ENCODE measurements at places on chromosomes 12 and 14.

GRCh38 chr14:44369401-44370123, 137.5 kb downstream of the FSCB start:
- no peak for DNase-seq

DNA sequence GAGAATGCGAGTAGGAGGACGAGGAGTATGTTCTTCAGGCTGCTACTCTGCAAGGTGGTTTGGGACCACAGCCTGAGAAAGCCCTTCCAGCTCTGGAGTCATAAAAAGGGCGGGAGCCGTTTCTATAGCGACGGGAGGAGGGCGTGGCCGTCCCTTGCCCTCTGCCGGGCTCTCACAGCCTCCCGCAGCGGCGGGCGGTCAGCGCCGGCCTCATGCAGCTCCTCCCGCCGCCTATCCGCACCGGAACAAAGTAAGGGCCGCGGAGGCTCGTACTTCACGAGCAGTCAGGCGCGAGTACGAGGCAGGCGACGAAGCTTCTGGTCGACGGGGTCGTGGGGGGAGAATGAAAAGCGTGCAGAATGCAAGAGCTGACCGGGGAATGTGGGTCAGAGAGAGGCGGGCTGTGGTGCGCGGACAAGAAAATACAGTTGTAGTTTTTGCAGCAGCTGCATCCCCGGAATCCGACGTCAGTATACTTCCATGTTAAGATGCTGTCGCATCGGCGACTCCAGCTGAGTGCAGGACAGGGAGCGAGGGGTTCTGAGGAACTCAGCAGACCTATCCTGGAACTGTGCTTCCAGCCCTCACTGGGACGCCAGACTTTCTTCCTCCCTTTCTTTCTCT, at the start of gene DYRK4:
TSS of gene DYRK4 (plus strand) at position 175 of the 624 bp plus-strand sequence. CDS start at position 213, 38 bp downstream.
- DNase-seq: peak; percentile 87

GRCh38 chr12:70157099-70157498, 86.1 kb upstream of the CNOT2 start:
- no peak for DNase-seq

- peak; percentile 30 for DNase-seq
These were observed 28.4 kb upstream of the MON2 start for GRCh38 chr12:62438098-62438692.

DNA sequence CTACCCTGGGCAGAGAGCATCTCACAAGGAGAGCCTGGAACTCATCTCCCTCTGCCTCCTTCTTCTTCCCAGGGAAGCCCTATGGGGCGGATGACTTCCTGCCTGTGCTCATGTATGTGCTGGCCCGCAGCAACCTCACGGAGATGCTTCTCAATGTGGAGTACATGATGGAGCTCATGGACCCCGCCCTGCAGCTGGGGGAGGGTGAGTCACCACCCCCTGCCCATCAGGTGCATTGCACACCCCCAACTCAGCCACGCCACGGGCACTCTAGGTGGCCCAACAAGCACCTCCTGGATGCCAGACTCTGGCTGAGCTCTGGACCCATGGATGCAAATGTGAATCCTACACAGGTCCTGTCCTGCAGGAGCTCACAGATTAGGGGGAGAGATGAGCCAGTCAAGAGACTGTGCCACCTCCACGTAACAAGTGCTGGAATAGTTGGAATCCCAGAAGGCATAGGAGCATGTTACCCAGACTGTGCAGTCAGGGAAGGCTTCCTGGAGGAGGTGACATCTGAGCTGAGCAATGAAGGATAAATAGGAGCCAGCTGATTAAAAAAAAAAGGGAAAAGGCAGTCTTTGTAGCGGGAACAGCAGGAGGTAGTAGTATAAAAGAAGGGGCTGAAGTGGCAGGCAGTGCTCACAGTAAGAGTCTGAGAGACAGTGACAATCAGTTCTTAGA, 71.9 kb downstream of the LGMN start:
- peak; percentile 31 for DNase-seq

GRCh38 chr14:21575661-21576060, 4.2 kb downstream of the OR10G3 start:
- DNase-seq: no peak

- DNase-seq: no peak
These were observed 261.7 kb downstream of the NEDD1 start for GRCh38 chr12:97168804-97169203.

GRCh38 chr12:20211981-20212421, 156.3 kb upstream of the PDE3A start:
- no peak for DNase-seq

DNA sequence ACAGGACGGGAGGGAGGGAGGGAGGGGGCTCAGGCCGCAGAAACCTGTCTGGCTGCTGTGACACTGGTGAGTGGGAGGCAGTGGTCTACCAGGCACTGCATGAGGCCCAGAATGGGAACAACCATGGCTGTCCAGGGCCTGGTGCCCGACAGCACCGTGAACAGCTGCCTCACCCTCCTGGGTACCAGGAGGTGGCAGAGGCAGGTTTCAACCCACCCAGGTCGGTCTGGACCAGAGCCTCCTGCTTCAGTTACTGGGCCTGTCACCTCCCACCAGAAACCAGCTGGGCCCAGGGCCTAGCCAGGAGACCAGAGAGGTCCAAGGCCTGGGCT, 80.2 kb downstream of the ITPK1 start:
- no peak for DNase-seq

- DNase-seq: no peak
These were observed 3.9 kb upstream of the ESYT1 start for GRCh38 chr12:56124133-56124532.

DNA sequence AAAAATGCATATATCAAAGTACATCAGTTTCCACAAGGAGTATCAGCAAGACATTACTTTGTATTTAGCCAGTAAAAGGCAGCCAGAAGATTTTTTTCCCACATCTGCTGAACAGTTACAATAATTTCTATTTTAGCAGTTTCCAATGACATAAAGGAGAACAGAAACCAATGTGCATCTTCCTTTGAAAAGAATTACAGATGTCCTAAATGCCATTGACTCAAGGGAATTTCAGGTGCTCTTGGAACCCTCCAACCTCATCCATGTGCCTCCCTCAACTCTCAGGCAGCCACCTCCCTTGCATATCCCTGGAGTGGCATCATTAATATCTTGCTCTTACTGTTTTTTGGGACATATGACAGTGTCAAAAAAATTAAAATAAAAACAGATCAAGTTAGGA, 62.2 kb upstream of the ST8SIA1 start:
- no peak for DNase-seq

- DNase-seq: no peak
These were observed 93.3 kb downstream of the DUSP16 start for GRCh38 chr12:12469386-12469785.

DNA sequence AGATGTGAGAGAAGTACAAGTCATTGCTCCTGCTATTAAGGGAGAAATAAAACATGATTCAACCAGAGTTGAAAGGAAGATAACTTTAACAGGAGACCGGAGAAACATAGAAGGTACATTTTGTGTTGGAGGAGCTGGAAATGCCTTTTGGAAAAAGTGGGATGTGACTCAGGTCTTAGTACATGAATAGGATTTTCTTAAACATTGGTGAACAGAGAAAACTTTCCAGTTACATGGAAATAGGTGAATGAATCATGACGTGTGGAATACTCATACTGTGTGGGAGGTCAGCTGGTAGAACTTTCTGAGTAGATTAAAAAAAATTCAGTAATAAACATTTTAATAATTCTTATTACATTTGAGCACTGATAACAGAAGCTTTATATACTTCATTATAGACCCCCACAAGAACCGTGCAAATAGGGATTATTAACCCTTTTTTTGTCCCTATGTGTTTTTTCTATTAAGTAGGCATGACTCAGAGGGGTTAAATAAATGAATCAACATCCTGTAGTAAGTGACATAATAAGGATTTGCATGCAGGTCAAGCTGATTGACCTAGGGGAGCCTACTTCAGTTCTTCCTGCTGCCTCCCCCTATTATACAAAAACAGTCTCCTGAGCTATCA, 710.5 kb downstream of the NOVA1 start:
- DNase-seq: no peak

DNA sequence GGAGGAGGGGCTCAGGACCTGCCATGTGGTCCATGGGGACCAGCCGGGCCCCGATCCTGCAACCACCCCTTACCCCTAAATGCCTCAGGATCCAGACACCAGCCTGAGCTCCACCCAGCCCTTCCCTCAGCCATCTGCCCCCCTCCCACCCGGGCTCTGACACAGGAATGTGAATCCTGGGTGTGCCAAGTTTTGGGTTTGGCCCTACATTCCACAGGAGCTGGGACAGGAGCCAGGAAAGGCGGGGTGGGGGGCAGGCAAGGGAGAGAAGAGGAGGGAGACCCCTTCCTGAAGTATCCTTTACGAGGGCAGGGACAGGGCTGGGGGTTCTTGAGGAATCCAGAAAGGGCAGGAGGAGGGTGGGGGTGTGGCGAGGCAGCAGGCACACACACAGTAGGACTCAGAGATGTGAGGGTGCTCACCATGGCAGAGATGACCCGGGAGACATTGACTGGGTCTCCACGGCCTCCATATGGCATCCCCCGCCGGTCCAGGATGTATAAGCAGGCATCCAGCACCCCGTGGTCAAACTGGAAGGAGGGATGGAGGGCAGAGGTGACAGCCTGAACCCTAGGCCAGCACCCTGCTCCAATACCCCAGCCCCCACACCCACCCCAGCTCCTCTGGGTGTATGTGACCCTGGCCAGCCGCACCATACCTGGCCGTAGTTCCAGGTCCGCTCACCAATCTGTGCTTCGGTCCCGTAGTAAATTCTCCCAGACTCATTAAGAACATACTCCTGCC, 3.5 kb downstream of the TGM1 start:
- peak; percentile 57 for DNase-seq

- no peak for DNase-seq
These were observed 238.0 kb upstream of the SLC16A7 start for GRCh38 chr12:59357811-59358210.

DNA sequence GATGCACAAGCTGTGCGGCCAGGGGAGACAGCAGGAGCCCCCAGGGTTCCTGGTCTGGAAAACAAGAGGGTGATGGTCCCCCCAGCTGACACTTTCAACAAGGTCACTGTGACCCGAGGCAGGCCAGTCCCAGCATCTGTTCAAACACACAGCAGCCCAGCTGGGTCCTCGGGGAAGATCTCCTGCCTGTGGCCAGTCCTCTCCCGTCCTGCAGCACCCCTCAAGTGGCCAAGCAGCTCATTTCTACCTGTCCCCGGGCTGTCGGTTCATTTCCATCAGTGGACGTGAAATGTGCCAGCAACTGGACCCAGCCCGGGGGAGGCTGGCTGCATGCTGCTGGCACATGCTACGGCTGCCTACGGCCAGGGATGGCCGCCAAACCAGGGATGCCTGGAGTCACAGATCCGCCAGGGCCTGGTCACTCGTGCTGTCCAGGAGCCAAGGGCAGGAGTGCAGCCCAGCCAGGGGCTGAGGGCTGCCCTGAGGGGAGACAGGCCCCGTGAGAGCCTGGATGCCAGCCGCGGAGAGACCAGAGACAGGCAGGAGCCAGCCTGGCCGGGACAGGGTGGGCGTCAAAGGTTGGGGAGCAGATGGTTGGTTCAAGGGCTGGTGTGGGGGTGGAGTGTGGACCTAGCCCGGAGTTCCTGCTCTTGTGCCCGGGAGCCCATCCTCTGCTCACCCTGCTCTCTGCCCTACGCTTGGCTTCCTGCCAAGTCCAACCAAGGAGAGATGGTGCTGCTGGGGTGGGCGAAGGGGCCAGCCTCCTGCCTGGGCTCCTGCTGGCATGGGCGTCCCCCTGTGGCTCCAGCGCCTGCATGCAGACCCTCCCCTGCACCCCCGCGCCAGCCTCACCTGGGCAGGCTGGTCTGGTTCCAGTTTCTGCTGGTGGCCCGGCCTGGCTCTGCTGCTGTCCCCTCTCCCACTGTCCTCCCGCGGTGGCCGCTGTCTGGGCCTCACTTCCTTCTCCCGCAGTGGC, 143.8 kb downstream of the ADGRD1 start:
- DNase-seq: peak; percentile 72

DNA sequence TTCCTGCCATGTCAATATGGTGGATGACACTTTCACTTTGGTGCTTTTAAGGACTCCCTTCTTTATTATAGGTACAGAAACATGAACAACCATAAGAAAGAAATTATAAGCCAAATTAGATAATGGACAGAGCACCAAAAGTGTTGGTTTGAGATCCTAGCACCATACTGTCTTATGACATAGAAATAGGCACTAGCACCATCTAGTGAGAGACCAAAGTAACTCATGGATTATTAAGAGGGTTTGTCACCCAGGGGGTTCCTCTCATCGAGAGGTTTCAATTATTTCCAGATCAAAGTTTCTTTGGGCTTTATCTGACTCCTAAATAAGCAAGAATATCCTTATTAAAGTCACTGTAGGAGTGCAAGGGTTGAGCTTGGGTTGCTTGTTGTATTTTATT, 153.0 kb upstream of the DIO2 start:
- DNase-seq: no peak

GRCh38 chr12:2960390-2960956, 1.3 kb downstream of the TEAD4 start:
- DNase-seq: no peak

GRCh38 chr14:91947475-91948184, at the start of gene FBLN5:
FBLN5 (minus strand) TSS chr14:91947694; CDS start chr14:91947229, 465 bp downstream.
- DNase-seq: peak; percentile 84

DNA sequence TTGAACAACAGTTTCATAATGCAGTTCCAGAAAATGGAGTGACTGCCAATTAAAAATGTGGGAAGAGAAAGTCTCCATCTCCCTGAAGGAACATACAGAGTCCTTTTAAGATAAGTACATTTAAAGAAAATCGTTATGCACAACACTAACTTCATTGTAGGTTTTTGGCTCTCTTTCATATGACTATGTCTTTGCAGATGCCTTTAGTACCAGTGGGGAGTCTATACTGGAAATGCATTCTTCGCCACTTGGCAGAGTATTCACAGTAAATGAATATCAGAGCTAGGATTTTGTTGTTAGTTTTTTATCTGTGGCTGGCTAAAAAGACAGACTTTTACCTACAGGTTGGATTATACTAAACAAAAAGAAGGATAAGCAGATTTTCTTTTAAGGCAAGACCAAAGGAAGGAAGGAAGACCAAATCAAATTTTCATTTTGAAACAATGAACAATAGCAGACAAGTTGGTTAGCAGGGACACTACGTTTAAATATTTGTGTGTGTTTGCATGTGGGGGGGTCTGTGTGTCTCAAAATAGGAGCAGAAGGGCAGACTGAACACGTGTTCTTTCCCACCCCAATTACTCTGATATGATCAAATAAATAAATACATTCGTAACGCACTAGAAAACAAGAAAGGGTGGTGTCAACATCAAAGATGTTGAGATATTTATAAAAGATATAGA, 124.5 kb downstream of the BTG1 start:
- no peak for DNase-seq

DNA sequence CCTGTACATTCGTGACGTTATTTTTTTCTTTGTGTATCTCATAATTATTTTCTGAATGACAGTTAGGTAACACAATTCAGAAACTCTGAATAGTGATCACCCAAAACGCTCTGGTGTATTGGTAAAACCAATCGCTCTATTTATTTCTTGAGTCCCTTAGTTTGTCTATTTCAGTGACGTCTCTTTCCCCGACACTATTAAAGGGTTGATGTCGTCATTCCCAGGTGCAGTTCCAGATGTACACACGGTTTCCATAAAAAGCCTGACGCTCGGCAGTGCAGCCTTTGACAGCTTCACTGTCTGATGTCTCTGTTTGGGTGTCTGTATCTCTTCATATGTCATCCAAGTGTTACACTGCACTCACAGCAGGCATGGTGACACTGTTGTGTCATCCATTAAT, 701.4 kb downstream of the TMEM121 start:
- no peak for DNase-seq
